ENCODE measurements at places on chromosomes 3 and 15.

- no peak for DNase-seq
Measured at GRCh38 chr15:98167722-98168268, 207.3 kb downstream of the ARRDC4 start.

DNA sequence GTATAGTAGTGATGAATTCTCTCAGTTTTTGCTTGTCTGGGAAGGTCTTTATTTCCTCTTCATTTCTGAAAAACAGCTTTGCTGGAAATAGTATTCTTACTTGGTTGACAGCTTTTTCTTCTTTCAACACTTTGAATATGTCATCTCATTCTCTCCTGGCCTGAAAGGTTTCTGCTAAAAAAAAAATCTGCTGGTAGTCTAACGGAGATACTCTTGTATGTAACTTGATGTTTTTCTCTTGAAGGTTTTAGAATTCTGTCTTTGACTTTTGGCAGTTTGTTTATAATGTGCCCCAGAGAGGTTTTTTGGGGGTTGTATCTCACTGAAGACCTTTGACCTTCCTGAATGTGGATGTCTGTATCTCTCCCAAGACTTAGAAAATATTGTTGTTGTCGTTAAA is 47.0 kb downstream of the THSD4 start:
- no peak for DNase-seq

DNA sequence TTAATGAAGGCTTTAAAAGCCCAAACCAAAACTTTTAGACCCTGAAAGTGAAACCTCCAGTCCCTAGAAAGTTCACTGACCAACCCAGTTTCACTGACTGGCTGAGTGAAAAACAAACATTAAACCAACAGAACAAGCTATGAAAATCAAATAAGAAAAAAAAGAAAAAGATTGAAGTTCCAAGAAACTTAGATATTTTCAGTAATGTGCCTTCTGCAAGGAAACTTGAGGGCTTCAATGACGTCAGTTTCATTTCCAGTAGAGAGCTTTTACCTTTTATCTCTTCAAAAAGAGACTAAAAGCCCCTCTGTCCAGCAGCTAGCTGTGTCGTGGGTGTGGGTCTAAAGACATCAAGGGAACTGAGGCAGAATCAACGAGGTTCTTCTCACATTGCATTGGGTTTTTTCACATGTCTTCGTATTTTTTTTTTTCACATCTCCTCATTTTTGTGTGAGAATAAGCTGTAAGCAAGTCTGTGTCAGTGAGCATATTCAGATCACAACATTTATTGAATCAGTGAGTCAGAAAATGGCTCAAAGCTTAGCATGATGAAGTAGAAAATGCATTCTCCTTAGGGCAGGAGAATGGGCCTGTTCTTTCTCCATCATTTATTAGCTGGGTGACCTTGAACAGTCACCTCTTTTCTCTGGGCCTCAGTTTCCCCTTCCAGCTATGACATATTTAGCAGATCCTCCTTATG is 54.8 kb upstream of the BCL6 start:
- DNase-seq = no peak

- no peak for DNase-seq
Measured at GRCh38 chr3:143633816-143634215, 214.5 kb downstream of the SLC9A9 start.

DNA sequence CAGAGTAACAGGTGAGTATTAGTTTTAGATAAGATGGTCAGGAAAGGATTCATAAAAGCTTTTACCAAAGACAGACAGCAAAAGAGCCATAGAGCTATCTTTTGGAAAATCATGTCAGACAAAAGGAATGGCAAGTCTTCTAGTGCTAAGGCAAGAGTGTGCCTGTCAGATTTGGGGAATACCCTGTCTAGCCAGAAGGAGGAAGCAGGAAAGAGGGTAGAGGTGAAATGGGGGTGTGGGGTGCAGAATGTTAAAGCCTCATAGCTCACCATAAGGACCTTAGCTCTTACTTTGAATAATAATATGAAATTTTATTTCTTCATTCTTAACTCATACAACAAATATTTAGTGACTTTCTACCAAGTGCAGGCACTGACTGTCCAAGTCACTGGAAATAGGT is 512.1 kb upstream of the ROBO2 start:
- DNase-seq = no peak

DNA sequence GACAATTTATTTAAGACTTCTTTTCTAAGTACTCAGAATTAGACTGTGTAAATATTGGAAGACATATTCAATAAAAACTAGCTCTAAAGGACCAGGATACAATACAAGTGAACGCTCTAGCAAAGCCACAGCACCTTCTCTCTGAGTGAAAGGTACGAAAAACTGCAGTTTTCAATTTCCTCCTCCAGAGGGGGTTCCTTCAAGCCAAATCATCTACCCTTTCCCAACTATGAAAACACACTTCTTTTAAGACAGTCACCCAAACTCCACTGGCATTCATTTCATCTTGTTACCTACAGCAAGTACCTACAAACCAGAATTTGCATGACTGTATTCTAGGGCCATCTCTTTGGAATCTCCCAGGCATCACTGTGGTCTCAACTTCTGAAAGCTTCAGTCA is 165.8 kb downstream of the ERC2 start:
- DNase-seq = no peak

All from COR-L47 (cell line).